OCI-M1 (cell line): ENCODE measurements at places on chromosomes 5 and 9.

DNA sequence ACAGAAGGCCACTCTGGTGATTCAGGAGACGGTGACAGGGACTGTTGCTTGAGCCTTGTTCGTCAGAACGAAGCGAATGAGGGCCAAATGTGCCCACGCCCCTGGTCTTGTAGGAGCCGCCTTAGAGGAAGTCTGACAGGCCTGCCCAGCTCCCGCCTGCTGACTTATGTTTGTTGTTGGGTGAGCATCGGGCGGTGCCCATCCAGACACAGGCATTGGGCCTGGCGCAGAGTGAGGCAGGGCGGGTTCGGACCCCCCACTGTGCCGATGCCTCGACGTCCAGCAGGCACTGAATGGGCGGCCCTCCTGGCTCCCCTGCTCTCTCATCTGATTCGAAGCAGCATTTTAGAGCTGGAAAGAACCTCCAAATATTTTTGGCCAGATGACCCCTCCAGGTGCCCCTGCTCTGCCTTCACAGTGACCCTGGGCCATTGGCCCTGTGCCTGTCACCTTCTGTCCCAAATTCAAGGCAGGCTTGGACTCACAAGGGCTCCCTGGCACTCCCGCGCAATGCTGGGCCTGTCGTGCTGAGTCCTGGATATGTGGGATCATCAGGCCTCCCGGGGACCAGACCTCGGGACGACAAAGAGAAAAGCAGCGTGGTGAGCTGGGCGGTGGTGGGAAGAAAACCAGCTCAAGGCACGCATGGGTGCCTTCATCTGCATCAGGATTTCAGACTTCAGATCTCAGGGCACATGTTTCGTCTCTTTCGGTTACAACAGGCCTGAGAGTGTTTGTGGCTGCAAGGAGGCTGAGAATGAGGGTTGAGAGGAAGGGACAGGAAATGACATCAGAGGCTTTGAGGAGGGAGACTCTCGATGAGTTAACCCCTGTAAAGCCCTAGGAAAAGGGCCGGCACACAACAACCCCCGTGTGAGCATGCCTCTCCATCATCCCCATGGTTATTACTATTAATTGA, 37.1 kb upstream of the OLFM1 start:
- DNase-seq, result no peak

- no peak for DNase-seq
Measured at GRCh38 chr5:54704333-54704732, 186.8 kb downstream of the SNX18 start.

DNA sequence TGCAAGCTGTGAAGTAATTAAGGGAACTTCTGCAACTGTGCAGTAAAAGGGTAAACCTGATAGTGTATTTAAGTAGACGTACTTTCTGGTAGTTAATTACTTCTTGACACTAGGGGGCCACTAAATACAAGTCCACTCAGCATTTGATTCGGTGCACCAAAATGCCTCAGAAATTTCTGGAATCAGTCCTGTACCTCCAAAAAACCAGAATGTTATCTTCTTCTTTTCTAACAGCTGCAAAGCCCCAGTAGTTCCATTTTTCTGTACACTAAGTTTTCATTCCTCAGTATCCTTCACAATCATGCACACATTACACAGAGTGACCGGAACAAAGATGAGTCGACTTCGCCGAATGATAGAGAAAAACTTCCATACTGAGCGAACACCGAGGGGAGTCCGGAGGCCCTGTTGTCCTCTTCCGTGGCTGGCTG, 484 bp downstream of the GFM2 start:
- peak; percentile 76 for DNase-seq

DNA sequence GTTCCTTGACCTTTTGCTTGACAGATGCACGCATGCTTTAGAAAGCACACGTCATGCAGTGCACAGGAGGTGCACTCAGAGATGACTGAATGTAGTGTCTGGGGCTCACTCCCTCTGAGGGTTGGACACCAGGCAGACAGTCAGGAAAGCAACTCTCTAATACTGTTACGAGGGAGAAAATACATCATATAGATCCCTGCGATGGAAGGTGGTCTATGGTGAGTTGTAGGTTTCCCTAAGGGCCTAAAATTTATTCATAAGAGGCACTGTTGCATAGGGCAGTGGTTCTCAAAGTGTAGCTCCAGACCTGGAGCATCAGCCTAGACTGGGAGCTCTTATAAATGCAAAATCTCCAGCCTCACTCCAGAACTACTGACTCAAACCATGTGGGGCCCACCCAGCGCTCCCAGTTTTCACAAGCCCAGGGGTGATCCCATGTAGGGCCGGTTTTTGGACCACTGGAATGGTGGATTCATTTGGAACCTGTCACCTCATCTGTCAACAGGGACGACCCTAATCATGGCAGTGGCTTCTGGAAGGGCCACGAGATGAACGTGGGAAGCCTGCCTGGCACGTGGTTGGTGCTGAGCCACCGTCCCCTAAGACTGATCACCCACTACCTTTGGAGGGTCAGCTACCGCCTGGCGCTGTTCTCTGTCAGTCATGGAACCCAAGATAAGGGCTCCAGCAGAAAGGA, 16.8 kb upstream of the PHF19 start:
- DNase-seq, result no peak

DNA sequence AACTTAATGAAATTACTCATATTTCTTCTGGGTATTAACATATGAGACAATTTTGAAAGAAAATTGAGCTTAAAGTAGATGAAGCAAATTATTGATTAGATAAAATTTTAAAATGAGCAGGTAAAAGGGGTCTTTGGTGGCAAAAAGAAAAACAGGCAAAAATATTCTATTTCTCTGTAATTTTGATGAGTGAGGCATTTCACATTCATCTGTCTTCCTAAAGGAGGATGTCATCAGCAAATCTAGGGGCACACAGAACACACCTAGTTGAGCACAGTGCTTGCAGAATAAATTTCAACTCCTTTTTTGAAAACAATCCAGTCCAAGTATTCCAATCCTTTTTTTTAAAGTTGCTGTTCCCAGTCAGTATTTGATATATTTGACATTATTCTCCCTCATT, 16.2 kb downstream of the ZNF189 start:
- no peak for DNase-seq

GRCh38 chr9:15549611-15550010, 3.2 kb upstream of the CCDC171 start:
- DNase-seq, result no peak

DNA sequence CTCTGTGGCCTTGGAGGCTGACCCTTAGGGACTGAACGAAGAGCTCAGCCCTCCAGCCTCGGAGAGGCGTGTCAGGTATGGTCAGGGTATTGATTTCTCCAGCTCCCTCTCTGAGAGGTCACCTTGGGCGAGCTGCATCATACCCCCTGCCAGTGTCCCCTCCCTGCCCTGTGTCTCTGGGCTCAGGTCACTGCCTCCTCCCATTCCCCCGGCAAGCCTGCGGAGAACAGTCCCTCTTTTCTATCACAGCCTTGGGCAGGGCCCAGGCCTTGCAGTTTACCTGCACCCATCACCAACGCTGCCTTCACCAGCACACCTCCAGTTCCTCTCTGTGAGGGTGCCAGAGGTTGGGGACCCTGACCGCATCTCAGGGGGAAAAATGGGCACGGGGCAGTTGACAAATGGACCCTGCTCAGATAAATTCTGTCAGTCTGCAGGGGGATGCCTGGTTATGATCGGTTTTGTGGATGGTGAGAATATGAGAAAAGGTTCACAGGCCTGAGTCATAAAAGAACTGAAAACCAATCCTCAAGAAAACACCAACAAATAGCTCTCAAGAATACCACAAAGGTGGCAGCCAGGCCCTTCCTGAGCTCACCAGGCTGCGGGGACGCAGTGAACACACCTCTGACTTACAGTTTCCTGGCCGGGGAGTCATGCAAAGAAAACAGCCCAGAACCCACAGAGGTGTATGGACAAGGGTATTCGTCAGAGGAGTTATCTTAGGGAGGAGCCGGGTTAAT, 24.7 kb upstream of the RXRA start:
- no peak for DNase-seq

DNA sequence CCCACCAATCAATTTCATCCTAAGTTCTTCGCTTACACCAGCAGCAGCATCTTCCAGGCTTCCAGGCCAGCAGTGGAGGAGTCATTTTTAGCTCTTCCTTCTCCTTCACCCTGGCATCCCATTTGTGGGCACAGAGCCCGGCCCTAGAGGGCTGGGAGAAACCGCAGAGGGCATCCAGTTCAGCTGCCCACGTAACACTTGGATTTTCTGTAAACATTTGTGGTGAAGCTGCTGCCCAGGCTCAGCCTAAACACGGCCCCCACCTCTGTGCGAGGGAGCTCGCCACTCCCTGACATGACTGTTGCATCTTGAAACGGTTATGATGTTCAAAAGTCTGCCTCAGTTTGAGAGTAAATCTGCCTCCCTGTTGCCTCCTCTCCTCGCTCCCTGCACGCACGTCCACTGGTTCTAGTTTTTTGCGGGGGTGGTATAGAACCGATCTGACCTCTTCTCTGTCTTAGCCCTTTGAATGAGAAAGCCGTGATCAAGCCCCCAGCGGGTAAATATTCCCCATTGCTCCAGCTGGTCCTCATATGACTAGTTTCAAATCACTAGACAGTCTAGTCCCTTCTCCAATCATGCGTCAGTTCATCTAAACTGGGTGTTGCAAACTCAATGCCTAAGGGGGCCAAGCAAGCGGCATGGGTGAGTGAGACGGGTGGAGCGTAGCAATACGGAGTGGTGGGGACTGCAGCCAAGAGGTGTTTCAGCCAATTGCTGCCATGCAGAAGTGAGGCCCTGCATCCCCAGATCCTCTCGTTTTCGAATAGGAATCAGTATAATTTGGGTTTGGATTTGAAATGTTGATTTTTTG, 34.9 kb upstream of the N4BP3 start:
- no peak for DNase-seq

DNA sequence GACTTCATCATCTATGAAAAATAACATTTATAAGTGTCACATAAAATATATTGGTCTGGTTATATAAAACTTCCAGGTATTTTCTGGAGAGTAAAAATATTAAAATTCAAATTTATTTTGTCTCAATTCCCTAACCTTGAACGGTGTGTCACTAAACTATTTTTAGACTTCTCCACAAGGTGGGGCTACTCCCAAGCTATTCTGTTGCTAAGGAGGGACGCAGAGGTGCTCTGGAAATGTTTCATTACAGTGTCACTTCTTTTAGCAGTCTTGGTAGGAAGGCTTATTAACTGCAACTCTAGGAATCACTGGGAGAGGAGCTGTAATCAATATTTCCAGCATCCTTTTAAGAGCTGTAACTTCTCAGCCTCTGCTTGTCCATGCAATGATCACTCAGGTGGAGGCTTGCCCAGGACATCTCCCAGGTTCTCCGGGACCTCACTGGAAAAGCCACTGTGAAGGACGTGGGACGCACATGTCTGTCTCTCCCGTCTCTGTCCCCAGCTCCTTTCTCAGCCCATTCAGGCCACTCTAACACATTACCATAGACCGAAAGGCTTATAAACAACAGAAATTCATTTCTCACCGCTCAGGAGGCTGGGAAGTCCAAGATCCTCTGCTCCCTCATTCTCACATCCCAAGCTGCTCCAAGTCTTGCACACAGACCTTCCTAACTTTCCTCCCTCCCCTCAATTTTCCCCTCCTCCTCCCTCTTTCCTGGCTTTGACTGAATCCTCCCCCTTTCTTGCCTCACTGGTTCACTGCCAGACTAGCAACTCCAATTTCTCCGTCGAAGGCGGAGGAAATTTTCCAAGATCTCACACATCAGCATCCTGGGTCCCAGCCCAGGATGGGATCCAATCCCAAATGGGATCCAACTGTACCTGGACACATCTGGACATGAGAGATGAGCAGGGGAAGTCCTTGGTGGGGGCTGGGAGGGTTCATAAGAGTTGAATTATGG, 32.7 kb upstream of the DNAH5 start:
- DNase-seq, result peak; percentile 19

DNA sequence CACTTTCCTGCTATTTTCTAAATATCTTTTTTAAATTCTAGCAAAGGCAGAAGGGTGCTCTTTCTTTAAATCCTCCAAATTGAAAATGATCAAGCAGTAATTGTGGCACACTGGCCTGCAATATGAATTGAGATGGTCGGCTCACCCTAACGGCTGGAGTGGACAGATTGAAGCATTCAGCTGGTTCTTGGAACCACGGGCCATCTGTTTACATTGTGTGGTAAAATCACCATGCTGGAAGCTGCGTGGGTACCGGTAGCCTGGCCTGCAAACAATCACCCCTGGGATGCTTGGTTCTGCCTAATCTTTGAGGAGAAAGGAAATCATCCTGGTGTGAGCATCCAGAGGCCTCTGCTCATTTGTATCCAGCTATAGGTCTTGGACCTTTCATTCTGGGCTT, 289.3 kb downstream of the ZNF608 start:
- DNase-seq, result no peak

GRCh38 chr5:157494178-157494832, 34.3 kb downstream of the NIPAL4 start:
- DNase-seq, result peak; percentile 21

DNA sequence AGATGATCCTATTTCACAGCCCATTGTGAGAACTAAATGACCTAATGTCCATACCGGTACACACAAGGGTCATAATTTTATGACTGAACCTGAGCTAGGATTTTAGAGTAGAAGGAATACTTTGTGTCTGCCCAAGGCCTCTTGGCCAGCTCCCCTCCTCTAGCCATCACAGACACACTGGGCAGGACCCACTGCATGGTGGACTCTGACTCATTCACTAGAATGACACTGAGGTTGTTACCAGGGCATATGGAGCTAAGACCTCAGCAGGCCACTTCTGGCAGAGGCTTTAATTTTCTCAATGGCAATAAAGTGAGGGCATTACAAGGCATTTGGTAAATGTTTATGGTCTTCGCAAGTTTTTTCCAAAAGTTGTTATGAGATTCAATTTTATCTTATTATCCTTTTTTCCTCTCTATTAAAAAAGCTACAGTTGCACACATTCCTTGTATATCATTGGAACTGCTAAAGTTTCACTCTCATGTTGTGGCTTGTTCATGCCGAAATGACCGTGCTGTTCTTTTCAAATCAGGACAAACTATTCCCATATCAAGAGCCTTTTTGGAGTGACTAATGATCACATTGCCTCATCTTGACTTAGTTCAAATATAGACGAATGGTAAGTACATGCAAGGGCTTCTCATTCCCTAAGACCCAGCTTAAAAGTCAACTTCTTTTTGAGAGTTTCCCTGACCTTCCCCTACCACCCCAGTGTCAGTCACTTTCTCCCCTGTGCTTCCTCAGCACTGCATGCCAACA, 595.7 kb downstream of the ACTL7B start:
- no peak for DNase-seq

- DNase-seq, result no peak
Measured at GRCh38 chr5:88145611-88146467, 122.8 kb downstream of the TMEM161B start.

- DNase-seq, result no peak
Measured at GRCh38 chr5:139379626-139380449, 3.3 kb downstream of the SLC23A1 start.

DNA sequence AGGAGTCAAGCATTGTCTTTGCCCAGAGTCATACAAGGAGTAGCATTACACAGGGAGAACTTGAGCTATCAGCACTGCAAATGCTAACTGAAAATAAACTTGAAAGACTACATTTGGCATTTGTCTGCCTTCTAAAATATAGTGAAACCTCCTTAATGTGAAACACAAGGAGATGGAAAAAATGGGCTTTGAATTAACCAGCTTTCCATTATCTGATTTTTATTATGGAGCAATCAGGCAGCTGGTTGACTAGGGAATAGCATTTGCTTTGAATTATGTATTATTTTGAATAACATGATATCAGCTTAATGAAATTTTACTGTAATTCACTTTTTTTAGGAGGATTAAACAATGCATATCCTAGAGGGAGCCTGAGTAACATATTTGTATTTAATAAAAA, 130.8 kb downstream of the GDNF start:
- no peak for DNase-seq
